ENCODE measurements at places on chromosomes 5 and 9. TPM values are rescaled to one million over a fixed set of nuclear protein-coding genes. Genes with fewer than 3 reads are reported as not detected.

The CDC14B gene
- 38.1 TPM for total RNA-seq

The GMCL2 gene
- total RNA-seq: not detected

The ARSI gene
- 4.2 TPM for total RNA-seq

DNA sequence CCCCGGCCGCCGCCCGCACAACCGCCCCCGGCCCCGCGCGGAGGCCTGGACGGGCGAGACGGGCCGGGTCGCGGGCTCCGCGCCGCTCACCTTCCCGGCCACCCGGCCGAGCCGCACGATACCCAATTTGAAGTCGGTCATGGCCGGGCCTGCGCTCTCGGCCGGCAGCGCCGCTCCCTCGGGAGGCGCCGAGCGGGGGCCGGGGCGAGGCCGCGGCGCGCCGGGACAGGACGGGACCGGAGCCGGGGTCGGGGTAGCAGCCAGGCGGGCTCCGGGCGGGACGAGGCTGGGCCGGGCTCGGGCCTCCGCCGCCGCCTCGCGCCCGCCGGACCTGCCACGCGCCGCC lies 216 bp downstream of the ZMYND19 start:
- DNase-seq: no peak
- H3K27ac ChIP-seq: no peak overlapping the region

DNA sequence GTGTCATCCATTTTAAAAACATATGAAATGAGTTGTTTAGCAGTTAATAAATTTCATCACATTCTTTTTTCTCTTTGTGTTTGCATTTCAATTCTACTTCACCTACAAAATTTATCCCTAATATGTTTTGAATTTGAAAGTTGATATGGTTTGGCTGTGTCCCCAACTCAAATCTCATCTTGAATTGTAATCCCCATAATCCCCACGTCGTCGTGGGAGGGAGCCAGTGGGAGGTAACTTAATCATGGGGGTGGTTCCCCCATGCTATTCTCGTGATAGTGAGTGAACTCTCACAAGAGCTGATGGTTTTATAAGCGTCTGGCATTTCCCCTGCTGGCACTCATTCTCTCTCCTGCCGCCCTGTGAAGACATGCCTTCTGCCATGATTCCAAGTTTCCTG lies 200.1 kb downstream of the EPB41L4A start:
- no peaks in the 10 kb centered on the region for H3K27me3 ChIP-seq
- DNase-seq: no peak
- no peak overlapping the region for H3K27ac ChIP-seq
- H3K4me1 ChIP-seq: no peaks in the 10 kb centered on the region

DNA sequence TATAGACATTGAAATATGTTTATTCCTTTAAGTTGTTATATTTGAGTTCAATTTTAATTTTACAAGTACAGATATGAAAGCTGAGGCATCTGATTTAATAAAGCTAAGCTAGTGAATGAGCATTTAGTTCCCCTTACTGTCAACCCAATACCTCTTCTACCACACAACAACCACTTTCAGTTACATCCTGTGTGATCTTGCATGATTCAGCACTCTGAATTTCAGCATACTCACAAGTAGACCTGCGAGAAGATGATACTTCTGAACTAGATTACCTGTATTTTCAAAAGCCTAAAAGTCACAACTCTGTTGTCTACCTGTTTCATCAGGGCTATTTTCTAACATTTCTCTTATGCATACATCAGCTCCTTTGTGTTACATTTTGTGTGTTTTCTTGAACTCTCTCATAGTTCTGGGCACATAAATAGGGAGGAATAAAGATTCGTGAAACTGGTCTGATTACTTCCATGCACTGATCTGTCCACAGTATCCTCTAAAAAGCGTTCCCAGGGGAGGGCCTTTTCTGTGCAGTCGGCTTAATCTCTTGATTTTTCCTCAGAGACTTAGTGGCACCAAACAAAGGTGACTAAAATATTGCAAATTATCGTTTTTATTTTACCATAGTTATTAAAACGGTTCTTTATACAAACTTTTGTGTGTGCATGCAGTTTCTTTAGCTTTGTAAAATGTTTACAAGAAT lies 2025.5 kb upstream of the NUDT12 start:
- no peaks in the 10 kb centered on the region for H3K4me1 ChIP-seq
- H3K4me3 ChIP-seq: no peak overlapping the region
- no peak overlapping the region for H3K27ac ChIP-seq
- no peak for DNase-seq
- H3K36me3 ChIP-seq: no peaks in the 10 kb centered on the region
